ENCODE measurements at places on chromosomes 13 and 19. TPM values are rescaled to one million over a fixed set of nuclear protein-coding genes. Genes with fewer than 3 reads are reported as not detected.

ZNF823 gene
- total RNA-seq, result 5.0 TPM

TEX101 gene
- not detected for total RNA-seq

CASP14 gene
- total RNA-seq, result not detected

GAS6 gene
- total RNA-seq, result 28.1 TPM

- H3K27me3 ChIP-seq, result no peaks in the 10 kb centered on the region
- DNase-seq, result no peak
- H3K4me1 ChIP-seq, result peaks cover 11% of the 10 kb centered on the region
These were observed 1.2 kb downstream of the LRCH1 start for GRCh38 chr13:46553886-46554858.

DNA sequence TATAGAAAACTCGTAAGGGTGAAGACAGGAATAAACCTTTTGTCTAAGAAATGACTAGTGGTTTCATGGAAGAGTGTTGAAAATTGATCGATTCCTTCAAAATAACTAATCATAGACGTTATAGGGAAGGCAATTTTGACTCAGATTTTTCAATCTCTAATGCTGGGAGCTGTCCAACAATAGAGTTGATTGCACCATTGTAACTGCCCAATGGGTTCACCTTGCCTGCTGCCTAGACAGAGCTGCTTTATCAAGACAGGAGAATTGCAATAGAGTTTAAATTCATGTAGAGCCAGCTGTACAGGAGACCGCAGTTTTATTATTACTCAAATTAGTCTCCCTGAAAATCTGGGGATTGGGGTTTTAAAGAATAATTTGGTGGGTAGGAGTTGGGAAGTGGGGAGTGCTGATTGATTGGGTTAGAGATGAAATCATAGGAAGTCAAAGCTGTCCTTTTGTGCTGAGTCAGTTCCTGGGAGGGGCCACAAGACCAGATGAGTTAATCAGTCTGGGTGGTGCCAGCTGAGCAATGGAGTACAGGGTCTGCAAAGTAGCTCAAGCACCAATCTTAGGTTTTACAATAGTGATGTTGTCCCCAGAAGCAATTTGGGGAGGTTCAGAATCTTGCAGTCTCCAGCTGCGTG, 16.8 kb upstream of the ADGRE2 start:
- no peak overlapping the region for H3K4me3 ChIP-seq
- no peaks in the 10 kb centered on the region for H3K27me3 ChIP-seq
- no peak overlapping the region for H3K27ac ChIP-seq
- no peaks in the 10 kb centered on the region for H3K36me3 ChIP-seq
- DNase-seq, result no peak

- DNase-seq, result no peak
- no peak overlapping the region for H3K4me3 ChIP-seq
- H3K27ac ChIP-seq, result no peak overlapping the region
- no peaks in the 10 kb centered on the region for H3K36me3 ChIP-seq
These were observed 2526.7 kb upstream of the PCDH20 start for GRCh38 chr13:63942372-63942771.

DNA sequence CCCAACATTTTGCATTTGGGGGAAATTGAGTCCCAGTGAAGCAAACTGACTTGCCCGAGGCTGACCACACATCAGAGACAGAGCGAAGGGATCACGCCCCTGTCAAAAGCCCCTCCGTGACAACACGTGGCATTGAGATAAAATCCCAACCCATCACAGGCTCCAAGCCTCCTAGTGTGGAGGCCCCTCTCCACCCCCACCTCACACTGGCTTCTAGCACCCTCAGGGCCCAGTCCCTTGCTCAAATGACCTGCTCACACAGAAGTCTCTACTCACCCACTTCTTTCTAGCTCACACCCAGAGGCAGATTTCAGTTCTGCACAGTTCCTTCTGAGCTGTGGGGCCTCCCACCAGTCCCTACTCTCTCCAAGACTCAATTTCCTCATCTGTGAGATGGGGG, 10.3 kb downstream of the HPN start:
- H3K4me1 ChIP-seq, result no peaks in the 10 kb centered on the region
- H3K36me3 ChIP-seq, result no peaks in the 10 kb centered on the region

All from Panc1 (cell line).